ENCODE measurements at places on chromosomes 5 and 9.

DNA sequence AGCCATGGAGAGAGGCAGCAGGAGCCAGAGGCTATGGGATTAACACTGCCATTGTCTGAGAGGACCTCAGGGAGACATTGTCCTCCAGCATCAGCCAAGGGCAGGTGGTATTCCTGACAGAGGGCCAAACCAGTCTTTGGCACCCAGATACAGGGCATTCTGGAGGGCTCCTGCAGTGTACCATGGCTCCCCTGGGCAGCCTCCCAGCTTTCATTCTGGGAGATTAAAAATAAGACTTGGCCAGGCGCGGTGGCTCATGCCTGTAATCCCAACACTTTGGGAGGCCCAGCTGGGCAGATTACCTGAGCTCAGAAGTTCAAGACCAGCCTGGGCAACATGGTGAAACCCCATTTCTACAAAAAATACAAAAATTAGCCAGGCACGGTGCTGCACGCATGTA lies 4.2 kb downstream of the MTAP start:
- no peak for DNase-seq

- DNase-seq, result no peak
Observed at GRCh38 chr5:81316571-81316970, 15.2 kb downstream of the ZCCHC9 start.

DNA sequence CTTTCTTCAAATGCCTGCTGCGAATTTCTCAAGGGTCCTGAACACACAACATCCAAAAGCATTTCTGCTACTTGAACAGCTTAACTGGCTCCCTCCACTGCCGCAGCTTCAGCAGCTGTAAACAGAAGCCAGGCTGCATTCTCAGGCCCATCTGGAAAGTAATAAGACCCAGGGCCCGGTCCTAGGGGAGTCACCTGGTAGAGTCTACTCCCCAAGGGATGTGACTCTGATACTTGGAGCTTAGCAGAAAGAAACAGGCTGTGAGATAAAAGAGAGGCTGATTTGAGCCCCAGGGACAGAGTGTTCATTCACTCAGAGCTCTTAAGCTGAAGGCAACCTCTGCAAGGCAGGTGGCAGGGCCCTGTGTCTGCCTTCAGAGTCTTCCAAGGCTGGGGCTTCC lies 356.8 kb downstream of the SPOCK1 start:
- no peak for DNase-seq

DNA sequence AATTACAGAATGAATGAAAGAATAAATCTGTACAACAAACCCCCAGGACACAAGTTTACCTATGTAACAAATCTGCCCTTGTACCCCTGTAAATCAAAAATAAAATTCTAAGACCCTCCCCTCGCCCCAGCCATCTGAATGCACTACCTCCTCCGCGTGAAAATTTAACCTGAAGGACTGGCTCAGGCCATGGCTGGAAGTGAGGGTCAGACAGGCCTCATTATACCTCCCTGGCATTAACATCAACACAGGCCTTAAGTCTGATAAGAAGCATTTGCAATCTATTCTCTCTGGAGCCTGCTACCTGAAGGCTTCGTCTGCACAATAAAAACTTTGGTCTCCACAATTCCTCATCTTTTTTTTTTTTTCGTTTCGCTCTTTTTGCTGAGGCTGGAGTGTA lies 48.7 kb upstream of the TTC39B start:
- no peak for DNase-seq

DNA sequence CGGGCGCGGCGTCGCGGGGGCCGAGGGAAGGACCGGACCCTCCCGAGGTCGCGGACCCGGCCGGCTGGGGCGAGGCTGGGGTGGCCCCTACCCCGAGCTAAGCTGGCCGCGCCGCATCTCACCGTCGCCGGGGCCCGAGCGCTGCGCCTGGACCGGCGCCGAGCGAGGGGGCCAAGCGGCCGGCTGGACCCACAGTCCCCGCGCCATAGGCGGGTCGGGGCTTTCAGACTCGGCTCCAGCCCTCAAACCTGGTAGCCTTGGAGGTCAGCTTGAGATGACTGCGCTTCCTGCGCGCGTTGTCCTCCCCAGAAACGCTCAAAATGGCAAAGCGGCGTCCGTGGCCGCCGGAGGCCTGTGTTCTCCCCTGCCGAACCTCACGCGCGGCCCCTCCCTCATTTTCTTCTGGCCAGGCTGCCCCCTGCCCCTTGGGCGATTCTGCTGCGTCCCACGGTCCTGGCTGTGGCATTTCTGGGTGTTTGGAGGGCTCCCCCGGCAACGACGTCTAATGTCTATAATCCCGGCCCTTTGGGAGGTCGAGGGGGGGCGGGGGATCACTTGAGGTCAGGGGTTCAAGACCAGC lies 8.7 kb upstream of the GRIN1 start:
- no peak for DNase-seq

Data from GM06990 (cell line).